ENCODE measurements at places on chromosomes 11 and 22.

GRCh38 chr11:5285703-5286340 lies 15.9 kb downstream of the OR51B4 start:
- no peak for DNase-seq

- no peak for DNase-seq
These were observed 82.2 kb downstream of the FLI1 start for GRCh38 chr11:128776069-128776423.

- peak; percentile 18 for DNase-seq
These were observed 10.7 kb downstream of the PPFIA1 start for GRCh38 chr11:70281156-70281609.

DNA sequence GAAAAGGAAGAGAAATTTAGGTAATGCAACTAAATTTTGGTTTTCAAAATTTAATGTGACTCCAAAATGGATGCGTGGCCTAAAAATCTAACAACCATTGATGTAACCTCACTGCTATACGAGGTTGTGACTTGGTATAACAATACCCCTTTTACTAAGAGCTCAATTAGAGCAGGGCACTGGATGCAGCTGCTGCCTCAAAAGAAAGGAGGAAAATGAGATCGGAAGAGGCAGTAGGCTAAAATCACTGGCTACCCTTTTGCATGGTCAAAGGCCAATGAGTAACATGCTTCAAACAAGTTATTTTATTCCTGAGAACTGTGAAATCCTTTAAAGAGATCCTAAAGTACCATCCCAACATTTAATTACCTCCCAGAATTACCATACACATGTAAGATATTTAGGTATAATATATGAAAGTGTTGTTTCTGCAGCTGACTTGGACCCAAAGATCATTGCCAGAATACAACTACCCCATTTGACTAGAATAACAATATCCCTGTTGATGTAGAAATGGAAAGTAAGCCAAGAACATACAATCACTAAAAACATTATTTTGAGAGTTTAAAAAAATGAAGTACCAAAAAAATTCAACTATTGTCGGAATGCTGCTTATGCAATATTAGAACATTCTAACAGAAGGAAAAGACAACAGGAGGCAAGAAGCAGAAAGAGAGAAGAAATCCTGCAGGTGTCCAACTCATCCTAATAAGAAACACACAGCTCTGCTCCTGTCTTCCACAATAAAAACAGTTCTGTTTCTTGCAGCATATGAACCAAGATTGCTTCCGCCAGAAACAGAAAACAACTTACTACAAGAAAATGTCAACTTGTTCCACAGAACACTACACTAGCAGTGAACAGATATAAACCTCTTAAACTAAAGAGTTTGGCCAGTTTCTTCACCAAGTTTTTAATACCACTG lies 15.0 kb downstream of the SIK3 start:
- no peak for DNase-seq

DNA sequence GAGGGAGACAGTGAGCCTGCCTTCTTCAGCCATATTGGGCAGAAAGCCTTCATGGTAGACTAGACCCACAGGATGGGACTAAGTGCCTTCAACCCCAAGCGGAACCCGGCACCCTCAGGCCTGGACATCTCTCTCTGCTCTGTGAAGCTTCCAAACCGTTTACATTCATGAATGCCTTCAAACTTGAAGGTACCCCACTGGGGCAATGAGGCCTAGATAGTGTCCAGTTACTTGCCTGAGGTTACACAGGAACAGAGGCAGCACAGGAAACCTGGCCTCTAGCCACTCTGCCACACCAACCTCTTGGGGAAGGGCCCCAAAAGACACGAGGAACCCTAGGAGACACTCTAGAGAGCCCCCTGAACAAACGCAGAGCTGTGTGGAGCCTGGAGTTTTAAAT lies 14.5 kb upstream of the CYP2R1 start:
- no peak for DNase-seq

- DNase-seq: peak; percentile 84
These were observed 51.8 kb downstream of the MICAL3 start for GRCh38 chr22:17972385-17973191.

DNA sequence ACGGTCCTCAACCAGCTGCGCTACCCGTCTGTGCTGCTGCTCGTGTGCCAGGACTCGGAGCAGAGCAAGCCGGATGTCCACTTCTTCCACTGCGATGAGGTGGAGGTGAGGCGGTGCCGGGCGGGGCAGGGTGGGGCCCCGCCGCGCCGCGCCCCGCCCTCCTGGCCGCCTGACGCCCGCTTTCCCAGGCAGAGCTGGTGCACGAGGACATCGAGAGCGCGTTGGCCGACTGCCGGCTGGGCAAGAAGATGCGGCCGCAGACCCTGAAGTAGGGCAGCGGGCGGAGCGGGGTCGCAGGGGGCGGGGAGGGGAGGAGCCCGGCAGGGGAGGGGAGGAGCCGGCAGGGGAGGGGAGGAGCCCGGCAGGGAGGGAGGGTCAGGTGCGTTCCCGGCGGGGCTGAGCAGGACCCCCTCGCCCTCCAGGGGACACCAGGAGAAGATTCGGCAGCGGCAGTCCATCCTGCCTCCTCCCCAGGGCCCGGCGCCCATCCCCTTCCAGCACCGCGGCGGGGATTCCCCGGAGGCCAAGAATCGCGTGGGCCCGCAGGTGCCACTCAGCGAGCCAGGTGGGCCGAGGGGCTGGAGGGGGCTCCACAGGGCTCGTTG lies 14.7 kb downstream of the EPS8L2 start:
- peak; percentile 46 for DNase-seq

DNA sequence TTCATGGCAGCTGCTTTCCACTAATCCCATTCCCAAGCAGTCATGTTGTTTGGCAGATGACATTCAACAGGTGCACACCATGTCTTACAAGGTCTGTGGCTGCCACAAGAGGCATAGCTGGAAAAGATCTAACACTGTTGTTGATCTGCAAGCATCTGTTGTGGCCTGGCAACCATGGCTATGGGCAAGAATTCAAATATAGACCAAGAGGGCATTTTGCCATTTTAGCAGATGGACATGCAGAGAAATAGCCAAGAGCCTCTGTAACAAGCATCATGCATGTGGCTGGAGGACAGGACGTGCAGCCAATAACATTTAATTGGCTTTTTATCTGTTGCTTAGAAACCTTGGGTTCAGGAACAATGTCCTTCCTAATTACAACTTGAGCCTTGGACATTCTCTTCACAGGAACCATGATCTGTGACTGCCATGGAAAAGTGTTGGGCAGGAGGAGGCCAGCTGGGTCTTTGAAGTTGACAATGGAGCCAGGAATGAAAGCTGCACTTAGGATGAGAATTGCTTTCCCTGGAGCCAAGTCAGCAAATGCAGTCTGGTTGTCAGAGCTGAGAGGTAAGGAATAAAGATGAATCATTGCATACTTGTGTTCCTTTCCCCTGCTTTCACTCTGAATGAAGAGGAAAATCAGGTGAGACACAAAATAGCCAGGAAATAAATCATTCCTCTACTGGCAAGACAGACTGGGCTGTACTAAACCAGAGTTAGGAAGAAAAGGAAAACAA lies 113.6 kb upstream of the ANO5 start:
- DNase-seq: no peak

DNA sequence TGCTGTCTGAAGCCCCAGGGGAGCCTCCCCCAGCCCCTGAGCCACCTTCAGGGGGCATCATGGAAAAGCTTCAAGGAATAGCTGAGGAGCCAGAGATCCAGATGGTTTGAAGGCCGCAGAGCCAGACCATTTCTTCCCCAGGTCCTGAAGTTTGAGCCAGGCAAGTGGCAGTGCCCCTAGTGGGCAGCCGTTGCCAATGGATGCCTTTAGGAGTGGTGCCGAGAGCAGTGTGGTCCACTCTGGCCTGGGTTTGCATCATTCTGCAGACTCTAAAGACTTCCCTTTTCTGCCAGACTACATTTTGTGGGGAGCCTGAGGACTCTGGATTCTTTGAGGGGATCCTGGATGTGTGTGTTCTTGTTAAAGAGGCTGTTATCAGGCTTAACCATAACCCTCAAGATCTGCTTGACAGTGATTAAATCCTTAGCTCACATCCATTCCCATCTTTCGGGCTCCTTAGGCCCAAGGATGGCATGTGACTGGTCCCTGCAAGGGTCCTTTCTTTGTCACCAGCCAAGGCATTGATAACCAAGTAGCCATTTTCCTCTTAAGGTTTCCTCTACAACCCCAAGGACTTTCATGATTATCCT lies 13.1 kb downstream of the HINFP start:
- no peak for DNase-seq

DNA sequence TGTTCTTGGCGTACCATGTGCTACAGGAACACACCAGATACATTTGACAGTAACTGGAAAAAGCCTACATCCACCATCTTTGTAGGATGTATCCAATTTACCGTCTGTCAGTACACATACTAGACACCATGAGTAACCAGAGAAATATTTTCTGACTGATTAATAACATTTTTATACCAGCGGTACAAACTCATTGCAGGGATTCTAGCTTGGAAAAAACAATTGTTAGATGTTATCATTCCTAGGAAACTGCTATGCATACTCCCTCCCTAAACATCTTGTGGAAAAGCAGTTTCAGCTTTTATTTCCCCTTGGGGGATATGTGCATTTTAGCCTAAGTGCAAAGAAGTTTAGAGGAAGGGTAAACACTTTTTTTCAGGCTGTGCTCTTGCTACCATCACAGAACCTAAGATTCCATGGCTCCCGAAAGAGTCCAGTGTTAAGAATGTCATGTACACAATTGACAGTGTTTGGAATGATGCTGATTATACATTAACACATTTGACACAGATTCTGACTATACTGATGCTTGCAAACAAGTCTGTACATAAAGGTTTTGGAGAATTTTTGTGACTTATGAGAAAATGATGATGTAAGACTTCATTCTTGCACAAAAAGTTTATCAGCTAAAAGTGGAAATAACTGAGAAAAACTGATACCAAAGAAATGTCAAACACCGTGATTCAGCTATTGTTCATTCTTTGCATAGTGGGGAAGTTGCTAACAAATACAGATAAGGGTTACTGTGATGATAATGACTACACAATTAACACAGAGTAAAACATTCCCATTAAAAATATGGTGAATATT lies 23.7 kb downstream of the NCF4 start:
- no peak for DNase-seq

DNA sequence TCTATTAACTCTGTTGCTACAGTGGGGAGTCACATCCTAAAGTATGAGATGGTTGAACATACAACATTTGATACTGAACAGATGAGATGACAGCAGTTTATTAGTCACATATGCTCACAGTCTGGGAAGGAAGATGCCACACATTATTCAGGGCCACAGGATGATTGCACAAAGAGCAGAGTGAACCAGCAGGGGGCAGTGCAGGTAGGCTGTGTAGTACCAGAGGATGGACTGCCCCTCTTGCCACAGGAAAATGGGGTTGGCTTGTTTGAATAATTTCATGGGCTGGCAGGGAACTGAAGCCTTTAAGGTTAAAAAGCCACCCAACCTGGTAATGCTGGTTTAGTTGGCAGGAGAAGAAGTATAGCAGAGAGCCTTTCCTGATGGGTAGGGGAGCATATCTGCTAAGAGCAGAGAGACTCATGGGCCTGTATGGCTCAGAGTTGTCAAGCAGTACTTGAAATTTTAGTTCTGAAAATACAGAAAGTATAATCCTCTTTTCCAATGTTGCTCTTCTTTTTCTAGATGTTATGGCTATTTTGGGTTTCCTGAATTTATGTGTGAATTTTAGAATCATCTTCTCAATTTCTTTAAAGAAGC lies 180.4 kb upstream of the B3GAT1 start:
- DNase-seq: no peak

DNA sequence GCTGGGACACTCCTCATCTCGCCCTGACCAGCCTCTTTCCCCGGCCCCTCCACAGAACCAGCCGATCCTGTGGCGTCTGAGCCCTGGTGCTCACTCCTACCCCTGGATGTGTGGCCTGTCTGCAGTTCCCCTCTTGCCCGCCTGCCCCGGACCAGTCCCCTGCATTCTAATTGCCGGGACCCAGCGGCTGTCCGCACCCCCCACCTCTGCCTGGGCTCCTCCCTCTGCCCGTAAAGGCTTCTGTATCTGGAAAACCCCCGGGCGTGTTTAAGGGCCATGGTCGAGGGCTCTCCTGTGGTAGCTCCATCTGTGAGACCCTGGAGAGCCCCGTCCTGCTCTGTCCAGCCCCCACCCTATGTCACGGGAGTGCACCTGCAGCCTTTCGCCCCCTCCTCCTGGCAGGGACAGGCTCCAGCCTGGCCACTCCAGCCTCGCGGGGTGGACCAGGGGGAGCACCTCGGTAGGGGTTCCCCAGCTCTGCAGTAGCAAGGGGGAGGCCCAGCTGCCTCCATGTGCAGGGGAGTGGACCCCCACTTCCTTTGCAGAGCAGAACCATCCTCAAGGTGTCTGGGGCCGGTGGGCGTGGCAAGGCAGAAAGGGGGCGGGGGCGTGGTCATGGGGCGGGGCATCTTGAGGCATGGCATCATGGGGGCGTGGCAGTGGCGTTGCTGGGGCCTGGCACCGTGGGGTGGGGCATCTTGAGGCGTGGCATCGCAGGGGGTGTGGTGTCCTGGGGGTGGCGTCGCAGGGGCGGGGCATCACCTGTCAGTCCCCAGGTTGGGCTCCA lies 430.4 kb downstream of the TBC1D22A start:
- DNase-seq: no peak

DNA sequence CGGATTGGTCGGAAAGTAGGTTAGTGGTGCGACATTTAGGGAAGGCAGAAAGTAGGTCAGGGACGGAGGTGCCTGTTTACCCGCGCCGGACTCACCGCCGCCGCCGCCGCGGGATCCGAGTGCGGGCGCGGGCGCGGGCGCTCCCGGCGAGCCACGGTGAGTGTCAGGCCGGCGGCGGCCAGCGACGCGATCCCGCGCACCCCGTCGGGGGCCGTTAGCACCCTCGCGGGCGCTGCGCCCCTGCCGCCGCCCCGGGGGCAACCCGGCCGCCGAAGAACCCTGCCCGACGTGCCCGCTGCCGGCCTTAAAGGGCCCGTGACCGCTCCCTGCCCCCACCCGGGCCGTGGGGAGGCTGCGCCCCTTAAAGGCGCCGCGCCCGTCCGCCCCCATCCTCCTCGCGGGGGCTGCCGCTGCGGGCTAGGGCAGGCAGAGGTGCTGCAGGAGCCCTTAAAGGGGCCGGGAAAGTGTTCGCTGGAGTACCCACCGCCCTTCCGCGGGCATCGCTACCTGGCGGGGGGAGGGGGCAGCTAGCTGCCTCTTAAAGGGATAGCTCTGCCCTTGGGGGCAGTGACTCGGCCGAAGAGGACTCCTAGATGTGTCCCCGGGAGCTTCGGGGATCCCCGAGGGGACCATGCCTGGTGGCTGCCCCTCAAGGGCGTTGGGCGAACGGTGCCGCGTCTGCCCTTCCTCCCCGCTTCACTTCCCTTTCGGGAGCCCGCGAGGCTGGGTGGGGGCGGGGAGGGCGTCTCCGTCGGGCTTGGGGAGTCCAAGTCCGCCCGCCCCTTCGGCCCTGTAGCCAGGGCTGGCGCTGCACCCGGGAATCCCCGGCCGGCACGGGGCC lies at the start of gene BMAL1:
Gene BMAL1 (plus strand): TSS at position 23 of the 841 bp plus-strand sequence. CDS start 76,519 bp downstream, outside the sequence.
- peak; percentile 43 for DNase-seq

GRCh38 chr22:26546282-26546681 lies 34.0 kb upstream of the TFIP11 start:
- no peak for DNase-seq

GRCh38 chr11:105644839-105645573 lies 35.1 kb downstream of the GRIA4 start:
- no peak for DNase-seq

GRCh38 chr11:72102162-72102561 lies 935 bp downstream of the LAMTOR1 start:
- no peak for DNase-seq
